ENCODE measurements at places on chromosomes 11 and 22.

- peak; percentile 42 for DNase-seq
Observed at GRCh38 chr22:30444632-30445437, 19.3 kb downstream of the MTFP1 start.

DNA sequence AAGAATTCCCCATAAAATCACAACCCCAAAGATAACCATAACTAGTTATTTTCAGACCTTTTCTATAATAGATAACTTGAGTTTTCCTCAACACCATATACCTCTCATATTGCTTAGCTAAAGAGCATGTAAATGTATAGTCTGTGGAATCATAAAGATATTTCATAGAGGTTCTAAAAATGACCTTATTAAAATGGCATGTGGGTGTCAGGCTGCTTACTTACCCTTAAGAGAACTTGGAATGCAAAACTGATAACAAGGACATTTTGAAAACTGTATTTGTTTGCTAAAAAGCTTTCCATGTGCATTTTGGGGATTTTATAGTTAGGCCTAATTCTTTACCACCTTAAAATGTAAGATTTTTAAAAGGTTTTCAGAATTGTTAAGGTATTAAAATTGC lies 4.7 kb downstream of the SIK2 start:
- no peak for DNase-seq

GRCh38 chr22:29772170-29772641 lies 5.0 kb downstream of the UQCR10 start:
- no peak for DNase-seq

DNA sequence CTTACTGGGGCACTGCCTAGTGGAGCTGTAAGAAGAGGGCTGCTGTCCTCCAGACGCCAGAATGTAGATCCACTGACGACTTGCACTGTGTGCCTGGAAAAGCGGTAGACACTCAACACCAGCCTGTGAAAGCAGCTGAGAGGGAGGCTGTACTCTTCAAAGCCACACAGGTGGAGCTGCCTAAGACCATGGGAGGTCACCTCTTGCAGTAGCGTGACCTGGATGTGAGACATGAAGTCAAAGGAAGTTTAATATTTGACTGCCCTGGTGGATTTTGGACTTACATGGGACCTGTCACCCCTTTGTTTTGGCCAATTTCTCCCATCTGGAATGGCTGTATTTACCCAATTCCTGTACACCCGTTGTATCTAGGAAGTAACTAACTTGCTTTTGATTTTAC lies 196.6 kb upstream of the CTSC start:
- no peak for DNase-seq

- DNase-seq, result peak; percentile 61
Observed at GRCh38 chr11:65427691-65428577, 5.3 kb downstream of the NEAT1 start.

GRCh38 chr11:10653261-10653660 lies 40.3 kb downstream of the IRAG1 start:
- DNase-seq, result no peak

DNA sequence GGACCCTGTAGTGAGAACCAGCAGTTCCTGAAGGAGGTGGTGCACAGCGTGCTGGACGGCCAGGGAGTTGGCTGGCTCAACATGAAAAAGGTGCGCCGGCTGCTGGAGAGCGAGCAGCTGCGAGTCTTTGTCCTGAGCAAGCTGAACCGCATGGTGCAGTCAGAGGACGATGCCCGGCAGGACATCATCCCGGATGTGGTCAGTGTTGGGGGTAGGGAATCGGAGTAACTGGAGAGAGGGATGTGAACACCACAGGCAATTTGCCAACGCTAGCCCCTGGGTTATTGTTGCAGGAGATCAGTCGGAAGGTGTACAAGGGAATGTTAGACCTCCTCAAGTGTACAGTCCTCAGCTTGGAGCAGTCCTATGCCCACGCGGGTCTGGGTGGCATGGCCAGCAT lies 19.9 kb downstream of the MADD start:
- no peak for DNase-seq

DNA sequence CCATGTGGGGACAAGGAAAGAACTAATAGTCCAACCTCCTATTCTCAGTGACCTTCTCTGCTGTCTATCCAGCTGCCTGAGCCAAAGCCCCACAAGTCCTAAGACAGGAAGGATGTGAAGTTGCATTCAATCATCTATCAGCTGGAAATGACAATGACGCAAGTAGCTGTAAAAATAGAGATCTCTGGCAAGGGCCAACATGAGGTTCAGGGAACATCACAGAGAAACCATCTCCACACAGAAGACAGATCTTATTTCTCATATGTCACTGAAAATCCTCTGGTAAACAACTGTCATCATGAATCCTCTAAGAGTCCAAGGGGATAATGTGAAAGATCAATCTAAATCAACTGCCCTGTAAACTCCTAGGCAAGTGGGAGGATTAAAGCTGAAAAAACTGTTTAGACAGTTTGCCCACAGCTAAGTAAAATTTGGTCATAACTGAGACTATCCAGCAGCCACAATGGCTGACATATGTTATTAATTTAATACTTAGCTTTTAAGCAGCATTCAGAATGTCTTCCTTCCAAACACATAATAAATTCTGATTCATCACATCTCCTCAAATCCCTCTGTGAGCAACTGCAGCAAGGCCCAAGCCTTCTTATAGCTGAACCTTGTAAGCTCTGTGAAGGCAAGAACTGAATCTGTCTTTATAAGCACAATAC lies 52.1 kb downstream of the ALG9 start:
- DNase-seq, result peak; percentile 62

- no peak for DNase-seq
Observed at GRCh38 chr11:79367844-79368243, 73.0 kb downstream of the TENM4 start.

GRCh38 chr11:83079820-83080219 lies 8.1 kb upstream of the RAB30 start:
- DNase-seq, result no peak

GRCh38 chr11:45285930-45286632 lies at the start of gene SYT13:
SYT13 (minus strand) TSS chr11:45286341; CDS start chr11:45286207, 134 bp downstream.
- no peak for DNase-seq

GRCh38 chr22:36204632-36205015 lies 3.0 kb upstream of the APOL4 start:
- DNase-seq, result no peak

DNA sequence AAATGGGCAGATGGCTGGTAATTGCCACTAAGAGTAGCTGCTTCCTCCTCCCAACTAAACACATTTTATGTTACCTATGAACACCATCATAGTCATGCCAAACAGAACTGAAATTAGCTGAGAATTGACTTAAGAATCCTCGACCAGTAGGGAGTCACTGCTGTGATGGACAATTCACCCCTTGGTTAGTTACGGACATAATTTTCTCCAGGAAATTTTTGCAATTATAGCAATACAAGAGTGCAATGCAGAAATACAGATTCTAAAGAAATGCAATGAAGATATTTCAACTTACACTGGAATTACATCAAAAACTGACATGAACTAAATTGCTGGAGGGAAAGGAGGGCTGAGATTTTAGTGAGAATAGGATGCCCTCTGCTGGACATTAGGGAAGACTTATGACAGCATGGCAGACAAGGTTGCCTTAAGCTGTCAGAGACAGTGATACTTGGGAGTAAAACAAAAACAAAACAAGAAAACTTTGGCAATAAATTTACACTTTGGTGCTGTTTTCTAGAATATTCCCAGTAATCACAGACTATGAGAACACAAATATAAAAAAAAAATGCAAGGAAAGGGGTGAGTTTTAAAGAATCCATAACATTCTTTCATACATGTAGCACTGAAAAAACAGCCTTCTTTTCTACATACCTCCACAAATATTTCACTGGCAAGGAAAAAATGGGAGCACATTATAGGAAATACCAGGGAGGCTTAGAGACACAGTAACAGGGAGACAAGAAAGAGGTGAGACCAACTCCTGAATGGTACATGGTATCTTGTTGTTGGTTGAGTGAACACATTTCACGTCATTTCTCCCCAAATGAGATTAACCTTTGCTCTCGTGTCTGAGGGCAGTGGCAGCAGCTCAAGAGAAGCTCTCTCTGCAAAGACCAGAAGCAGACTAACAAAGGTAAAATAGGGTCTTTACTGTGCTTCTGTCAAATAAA lies 11.2 kb upstream of the PPP2R1B start:
- peak; percentile 55 for DNase-seq

DNA sequence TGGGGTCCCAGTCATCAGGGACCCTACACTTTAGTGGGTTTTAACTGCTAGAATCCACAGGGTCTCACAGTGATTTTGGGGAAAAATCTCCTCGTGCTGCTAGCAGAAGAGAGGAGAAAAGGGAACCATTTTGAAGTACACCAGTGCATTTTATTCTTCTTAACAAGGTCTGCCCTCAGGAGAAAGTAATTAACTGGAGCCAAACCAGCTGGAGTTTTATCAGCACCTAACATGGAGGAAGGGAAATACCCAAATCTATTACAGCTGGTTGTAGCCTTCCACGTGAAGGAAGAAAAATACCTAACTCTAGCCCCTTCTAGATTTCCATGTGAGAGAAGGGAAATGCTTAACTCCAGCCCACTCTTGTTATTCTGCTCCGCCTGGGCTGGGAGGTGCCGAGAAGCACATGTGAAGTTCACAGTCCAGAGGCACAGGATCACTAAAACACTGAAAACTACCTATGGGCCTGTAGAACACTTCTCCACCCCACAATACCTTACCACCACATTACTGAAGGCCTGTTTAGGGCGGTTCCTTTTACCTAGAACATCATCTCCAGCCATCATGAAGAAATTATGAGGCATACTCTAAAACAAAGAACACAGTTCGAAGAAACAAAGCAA lies 31.3 kb upstream of the TEAD1 start:
- DNase-seq, result no peak

DNA sequence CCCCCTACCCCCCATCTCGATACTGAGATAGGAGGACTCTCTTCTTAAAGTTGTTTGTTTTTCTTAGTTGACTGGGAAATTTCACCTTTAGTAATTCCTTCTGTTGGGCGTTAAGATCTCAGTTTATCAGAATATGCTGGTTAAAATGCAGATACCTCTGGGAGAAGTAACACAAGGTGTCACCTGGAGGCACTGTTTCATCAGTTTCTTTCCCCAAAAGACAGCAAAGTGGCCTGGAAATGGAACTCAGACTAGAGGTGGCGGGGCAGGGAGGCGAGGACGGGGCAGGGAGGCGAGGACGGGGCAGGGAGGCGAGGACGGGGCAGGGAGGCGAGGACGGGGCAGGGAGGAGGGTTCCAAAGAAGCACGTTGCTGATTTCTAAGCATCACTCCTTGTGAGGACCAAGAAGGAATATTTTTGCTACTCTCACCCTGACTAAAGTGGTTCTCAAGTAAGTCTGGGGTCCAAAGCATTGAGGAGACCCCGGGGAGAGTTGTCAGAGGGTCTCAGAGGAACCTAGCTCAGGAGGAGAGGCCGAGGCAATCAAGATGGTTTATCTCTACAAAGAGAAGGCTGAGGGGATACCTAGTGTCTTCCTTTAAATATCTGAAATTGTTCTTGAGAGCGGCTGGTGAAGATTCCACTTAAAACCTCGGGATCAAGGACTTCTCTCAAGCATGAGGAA lies 147.0 kb upstream of the B3GAT1 start:
- no peak for DNase-seq

DNA sequence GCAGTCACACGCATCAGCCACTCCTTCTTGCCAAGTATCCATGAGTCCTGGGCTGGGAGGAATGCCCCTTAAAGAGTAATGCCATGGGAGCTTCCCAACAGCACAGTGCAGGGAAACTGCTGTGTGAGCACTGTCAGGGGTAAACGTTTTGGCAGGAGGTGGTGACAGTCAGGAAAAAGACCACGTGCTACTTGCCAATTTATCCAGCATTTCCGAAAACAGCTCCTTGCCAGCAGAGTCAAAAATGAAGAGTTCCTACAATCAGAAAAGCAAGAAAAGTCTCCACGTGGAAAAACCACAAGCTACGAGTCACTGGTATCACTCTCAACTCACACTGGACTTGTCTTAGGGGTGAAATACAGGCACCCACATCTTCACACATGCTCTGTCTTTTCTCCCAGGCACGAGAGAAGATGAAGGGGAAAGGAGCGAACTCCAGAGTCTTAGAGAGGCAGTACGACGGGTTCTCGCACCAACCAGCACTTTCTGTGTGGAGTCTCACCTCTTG lies 9.9 kb downstream of the IFT27 start:
- no peak for DNase-seq

All from NCI-H460 (cell line).